Activated naive CD4-positive, alpha-beta T cell treated with anti-CD3 and anti-CD28 coated beads, Interleukin-2, amount 10 ng/mL, durations not matched to agents 7 days and 5 days (primary cell): ENCODE measurements at places on chromosomes 13 and 19.
A peak's percentile ranks its signal among the peaks of the same experiment; 100 is the strongest.

- no peak for DNase-seq
Measured at GRCh38 chr19:50952910-50953309, at the start of gene KLK5. Gene KLK5 (minus strand): TSS chr19:50953038. CDS start chr19:50952657, 381 bp downstream.

DNA sequence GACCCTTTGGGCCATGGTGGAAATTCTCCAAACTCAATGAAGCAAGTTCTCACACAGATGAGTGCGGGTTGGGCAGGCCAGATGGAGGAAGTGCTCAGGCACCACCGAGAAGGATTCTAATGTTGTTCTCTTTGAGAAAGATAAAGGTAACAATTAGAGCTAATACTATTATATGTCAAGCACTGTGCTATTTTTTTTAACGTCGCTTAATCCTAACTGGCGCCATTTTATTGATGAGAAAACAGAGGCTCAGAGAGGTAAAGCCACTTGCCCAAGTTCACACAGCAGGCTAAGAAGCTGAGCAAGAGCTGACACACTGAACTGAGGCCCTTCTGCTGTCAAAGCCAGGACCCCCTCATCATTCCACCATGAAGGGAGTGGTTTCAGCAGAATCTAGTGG is 1.0 kb downstream of the FBL start:
- no peak for DNase-seq

DNA sequence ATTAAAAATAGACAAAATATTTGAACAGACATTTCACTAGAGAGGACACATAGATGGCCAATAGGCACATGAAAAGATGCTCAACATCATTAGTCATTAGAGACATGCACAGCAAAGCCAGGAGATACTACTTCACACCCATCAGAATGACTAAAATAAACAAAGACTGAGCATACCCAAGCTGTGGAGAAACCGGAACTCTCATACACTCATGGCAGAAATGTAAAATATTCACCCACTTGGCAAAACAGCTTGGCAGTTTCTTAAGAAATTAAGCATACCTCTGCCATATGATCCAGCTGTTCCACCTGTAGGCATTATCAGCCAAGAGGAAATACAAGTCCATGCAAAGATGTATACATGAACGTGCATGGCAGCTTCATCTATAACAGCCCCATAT is 213.4 kb downstream of the TSHZ3 start:
- no peak for DNase-seq

- DNase-seq, result no peak
Measured at GRCh38 chr13:74773248-74773647, 639.0 kb upstream of the KLF12 start.

- DNase-seq, result no peak
Measured at GRCh38 chr13:88071371-88071770, 400.2 kb downstream of the SLITRK5 start.

DNA sequence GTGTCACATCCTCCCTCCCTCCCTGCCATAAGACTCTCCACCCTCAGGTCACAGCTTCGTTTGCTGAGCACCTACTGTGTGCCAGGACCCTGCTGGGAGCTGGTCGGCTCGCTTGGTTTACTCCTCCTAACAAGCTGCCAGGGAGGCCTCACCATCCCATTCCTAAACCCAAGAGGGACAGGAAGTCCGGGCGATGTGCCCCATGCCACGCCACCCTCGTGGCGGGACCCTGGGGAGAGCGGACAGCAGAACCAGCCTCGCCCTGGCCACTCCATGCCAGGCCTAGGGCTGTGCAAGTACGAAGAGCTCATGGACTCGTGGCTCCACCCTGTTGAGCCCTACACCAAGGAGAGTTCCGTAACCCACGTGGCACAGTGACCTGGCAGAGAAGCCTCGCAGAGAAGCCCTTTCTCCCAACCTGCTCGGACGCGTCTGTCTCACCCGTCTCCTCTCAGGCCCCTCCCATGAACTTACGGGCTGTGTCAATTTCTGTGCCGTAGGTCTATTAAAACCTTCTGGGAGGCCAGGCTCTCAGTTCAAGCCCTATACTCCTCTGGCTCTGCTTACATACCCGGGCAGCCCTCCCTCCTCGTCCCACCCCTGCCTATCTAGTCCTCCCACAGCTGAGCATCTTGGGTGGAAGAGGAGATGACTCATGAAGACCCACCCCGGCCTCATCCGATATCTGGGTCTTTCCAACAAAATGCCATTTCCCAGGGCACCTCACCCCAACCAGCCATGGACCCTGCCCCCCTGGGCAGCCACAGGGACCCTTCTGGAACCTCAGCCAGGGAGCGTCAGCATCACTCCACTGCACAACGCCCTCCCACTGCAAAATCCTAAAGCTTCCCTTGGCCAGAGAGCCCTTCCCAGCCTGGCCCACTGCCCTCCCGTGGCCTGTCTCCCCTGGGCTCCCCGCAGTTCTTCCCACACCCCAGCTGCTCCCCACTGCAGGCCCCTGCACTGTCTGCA is 2.6 kb downstream of the UBXN6 start:
- DNase-seq, result no peak

DNA sequence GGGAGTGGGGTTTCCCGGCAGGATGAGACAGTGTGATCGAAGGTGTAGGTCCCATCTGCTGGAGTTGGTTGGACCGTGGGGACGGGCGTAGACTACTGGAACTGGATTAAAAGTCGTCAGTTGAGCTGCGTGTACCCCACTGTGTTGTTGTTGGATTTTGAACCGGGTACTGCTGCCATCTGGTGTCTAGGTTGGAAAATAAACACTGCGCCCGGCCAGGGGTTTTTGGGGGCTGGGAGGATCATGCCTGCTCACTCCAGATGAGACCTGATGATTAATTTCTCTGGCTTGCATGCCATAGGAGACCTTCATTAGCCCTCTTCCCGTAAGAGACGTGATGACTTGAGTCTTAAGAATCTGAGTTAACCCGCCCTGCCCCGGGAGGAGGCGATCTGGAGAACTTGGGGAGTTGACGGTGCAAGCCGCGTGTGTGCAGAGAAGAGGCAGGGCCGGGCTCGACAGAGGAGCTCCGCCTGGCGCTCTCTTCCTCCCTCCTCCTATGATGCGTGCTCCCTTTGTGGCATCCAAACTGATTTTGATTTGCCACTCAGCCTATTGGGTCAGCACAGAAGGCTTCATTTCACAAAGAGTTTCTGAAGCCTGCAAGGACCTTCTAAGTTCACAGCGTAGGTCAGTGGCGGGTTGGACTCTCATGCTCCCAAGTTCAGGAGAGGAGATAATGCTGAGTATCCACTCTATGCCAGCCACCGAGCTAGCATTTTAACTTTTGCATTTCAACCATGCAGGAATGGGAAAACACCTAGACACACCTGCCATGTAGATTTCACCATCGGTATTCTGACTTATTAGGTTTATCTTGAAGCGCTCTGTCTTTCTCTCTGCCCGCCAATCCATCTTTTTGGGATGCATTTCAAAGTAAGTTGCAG is 2.7 kb downstream of the UHRF1 start:
- DNase-seq, result peak; percentile 82

GRCh38 chr13:109725297-109725696 is 61.1 kb downstream of the IRS2 start:
- no peak for DNase-seq

- no peak for DNase-seq
Measured at GRCh38 chr13:111668451-111668850, 348.0 kb downstream of the TEX29 start.

DNA sequence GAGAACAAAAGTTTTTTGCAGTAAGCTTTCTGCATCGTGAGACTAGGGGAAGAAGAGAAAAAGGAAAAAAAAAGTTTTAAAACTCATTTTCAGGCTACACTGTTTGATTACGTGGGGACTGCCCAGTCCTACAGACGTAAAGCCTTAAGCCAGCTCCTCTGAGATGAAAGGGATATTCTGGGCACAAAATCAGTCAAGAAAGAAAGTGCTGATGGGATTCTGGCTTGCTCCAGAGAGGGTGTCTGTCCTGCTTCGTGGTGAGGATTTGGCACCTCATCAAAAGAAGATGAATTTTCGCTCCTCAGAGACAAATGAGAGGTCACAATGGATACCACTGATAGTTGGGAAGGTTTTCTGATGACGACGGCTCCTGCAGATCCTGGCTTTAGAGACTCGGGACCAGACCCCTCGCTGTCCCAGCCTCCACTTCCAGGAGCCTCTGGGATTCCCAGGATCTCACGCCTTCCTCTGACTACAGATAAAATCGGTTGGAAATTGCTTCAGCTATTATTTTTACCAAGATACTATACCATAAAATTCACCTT is 9.7 kb downstream of the TEX29 start:
- no peak for DNase-seq

- no peak for DNase-seq
Measured at GRCh38 chr19:51509823-51510660, 8.4 kb upstream of the SIGLEC12 start.

DNA sequence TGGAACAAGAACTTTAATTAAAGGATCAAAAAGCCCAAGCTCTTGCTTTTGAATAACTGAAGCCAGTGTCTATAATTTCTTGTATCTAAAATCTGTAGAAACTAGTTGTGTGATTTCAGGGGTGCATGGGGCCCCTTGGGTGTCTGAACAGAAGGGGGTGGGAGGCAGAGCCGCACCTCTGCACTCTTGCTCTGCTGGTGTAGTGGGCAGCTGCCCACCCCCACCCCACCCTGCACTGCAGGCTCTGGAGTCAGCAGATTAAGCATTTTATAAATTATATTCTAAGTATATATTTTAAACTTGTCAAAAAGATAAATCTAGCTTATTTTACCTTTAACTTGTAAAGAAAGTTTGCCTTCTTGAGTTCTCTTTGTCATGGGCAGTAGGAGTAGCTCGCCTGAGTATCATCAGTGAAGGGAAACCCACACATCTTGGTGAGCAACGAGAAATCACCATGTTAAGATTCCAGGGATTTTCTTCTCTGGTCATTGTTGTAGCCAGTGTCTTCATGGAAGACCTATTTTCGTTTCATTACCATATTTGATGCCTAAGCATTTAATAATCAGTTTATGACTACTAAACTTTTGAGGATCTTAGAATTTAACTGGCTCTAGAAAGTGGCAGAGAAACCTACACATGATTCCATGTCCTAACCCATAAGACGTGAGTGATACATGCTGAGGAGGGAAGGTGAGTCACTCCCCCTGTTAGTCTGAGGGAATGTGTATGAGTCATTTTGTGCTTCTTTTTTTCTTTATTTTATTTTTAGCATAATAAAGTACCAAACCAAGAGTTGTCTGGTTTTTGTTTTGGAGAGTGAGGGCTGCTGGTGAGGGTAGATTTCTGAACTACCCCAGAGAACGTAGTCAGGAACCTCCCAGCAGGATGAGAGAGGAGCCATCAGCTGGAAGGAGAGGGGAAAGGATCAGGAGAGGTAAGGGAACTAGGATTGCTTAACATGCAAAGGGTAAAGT is 7.7 kb downstream of the UBE2L5 start:
- DNase-seq, result no peak

- DNase-seq, result no peak
Measured at GRCh38 chr19:50365434-50366306, at the start of gene NAPSA. Gene NAPSA (minus strand): TSS chr19:50365639. CDS start chr19:50365621, 18 bp downstream.

GRCh38 chr13:110869805-110870706 is 44.8 kb downstream of the ANKRD10 start:
- DNase-seq, result no peak

DNA sequence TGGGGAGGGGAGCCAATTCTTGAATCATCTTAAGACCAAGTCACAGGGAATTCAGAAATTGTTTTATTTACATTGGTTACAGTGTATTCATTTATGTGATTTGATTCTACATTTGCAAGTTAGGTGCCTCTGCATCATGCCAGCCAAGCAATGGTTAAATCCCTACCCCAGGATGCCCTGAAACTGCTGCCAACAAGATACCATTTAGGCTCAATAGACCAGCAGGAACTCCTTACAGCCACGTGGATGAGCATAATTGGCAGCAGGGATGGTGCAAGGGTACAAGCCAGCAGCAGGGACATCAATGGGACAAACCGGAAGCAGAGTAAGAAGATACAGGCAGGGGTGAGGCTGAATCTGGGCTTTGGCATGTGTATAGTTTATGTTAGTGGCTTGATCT is 72.4 kb upstream of the NBEA start:
- DNase-seq, result no peak

DNA sequence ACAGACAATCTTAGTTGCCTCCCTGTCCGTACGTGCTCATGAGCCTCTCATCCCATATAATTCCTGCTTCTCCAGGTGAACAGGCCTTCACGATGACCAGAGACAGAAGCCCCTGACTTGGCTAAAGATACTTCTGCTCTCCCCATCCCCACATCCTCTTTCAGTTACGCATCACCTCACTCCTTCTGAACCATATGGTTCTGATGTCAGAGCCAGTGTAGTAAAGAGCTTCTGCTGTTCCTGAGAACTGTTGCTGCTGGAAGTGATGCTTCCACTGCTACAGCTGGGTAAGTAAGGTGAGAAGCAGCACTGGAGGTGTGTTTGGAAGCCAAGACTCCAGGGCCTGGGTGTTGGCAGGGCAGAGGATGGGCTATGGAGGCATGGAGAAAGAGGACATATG is 12.9 kb downstream of the SIGLECL1 start:
- DNase-seq, result no peak

GRCh38 chr19:4346020-4346383 is 2.6 kb downstream of the MPND start:
- DNase-seq, result no peak

- no peak for DNase-seq
Measured at GRCh38 chr19:41913538-41914423, 14.5 kb downstream of the ERFL start.

DNA sequence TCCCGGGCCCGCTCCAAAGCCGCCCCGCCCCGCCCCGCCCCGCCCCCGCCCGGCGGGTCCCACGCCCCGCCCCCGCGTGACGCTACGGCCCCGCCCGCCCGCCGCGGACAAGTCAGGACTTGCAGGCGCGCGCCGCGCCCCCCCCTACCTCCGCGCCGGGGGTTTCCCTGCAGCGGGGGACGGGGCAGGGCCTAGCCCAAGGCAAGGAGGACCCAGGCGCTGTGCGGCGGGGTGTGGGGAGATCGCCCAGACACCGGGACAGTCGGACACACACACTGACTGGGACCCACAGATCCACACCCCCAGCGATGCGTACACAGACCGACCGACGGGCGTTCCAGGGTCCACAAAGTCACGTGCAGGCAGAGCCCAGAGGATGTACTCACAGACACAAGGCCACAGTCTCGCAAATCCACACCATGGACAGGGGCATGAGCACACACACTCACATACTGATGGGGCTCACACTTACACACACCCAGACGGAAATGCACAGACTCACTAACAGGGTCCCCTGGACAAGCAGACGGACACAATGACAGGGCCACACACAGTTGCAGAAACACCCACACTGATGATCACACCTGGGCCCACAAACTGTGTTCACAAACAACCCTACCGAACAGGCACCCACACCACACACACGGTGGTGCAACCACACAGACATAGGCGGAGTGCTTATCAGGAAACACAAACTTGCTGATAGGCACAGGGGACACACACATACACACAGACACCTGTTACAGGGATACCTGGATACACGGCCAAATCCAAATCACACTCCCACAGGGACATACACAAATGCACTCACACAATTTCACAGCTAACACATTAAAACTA is 436 bp upstream of the BBC3 start:
- peak; percentile 94 for DNase-seq

DNA sequence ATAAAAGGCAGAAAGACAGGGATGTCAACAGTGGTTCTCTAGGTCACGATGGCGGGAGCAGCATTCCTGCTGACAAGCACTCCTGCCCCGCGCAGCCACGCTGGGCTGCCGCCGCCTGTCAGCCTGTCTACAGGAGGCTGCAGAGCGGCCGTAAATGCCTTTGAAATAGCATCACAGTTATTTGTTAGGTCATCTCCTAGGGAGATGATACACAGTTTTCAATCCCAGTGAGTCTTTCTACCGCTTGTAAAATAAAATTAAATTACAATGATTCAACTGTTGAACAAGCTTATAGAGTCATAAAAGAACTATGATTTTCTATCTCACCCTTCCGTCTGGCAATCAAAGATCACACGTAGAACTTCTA is 7.3 kb upstream of the SLC7A9 start:
- no peak for DNase-seq

- no peak for DNase-seq
Measured at GRCh38 chr13:35648201-35648600, 171.7 kb upstream of the MAB21L1 start.

GRCh38 chr19:35032356-35032865 is 2.1 kb downstream of the SCN1B start:
- no peak for DNase-seq
